Stimulated activated CD8-positive, alpha-beta memory T cell treated with anti-CD3 and anti-CD28 coated beads, Interleukin-2, amount 100 ng/mL, for 48 hours (primary cell): ENCODE measurements at places on chromosomes 3 and 15.

DNA sequence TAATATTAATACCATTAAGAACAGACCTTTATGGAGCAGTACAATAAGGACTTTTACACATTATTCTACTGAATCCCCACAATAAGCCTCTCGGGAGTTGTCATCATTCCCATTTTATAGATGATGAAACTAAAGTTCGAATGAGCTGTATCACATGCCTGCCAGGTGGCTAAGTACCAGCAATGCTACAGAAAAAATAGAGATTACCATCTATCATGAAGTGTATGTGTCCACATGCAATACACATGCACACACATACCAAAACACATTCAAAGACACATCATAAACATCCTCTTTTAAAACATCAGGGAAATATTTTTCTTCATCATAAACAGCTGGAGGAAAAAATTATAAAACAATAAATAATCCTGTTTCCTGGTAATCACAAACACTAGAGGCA is 136.6 kb downstream of the SUCLG2 start:
- DNase-seq, result no peak

DNA sequence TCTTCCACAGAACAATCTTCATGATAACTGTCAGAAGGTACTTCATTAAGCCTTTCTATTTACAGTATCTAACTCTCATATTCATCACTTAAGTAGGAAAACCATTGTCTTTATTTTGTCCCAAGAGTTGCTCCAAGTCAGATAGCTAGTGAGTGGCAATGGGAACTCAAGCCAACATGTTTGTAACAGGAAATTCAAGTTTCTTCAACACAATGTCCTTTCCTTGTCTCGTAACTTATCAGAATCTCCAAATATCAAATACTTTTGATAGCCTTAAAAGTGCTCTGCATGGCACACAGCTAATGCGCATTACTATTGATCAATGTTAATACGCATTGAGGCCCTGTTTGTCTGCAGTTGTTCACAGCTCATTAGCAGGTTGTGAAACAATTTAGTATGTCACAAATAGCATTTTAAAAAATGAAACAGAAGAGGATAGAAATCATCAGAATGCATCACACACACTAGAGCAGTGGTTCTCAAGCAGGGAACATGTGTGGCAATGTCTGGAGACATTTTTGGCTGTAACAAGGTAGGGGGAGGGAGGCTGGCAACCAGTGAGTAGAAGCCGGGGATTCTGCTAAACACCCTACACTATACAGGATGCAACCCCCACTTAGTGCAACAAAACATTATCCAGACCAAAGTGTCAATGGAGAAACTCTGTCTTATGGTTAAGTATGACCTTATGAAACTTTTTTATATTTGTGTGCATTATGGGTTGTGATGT is 27.5 kb downstream of the BTLA start:
- DNase-seq, result no peak

DNA sequence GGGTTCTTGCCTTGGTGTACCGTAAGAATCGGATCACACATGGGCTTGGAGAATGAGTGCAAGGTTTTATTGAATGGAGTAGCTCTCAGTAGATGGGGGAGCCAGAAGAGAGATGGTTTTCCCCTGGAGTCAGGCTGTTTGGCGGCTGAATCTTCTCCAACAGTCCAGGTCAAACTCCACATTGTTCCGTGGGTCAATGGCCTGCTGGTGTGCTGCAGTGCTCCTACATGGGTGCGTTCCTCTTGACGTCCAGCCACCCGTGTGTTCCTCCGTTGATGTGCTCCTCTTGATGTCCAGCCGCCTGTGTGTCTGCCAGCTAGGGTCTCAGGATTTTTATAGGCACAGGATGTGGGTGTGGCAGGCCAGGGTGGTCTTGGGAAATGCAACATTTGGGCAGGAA is 69.3 kb upstream of the AGBL1 start:
- DNase-seq, result no peak

DNA sequence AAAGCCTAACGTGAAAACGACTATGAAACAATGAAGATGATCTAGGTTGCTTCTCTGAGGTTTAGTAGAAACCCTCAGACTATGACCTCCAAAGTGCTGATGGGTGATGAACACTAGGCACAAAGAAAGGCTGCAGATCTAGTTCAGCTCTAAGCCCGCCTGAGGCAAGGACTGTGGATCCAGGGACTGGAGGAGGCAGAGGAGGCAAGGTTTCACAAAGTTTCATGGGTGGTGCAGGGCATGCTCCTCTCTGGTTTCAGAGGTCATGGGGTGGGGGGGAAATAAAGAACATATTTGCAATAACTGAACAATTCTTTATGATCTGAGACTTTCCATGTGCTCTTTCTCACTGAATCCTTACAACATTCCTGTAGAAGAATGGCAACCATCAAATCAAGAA is 679.2 kb downstream of the NTRK3 start:
- no peak for DNase-seq

DNA sequence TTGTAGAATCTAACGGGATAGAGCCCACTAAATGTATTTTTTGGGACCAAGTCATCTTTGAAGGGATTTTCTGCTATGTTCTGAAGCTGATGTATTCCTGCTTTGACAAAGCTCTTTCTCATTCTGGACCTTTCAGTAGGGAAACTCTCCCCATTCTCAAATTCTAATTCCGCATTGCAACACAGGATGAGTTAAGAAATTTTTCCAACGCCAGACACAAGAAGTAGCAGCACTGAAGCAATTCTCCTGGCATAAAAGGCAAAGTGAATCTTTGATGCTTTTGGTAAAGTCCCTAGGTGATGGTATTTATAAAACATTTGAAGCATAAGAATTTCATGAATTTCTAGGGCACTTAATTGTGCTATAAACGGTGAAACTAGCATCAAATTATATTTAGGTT is 76.8 kb downstream of the ZPLD1 start:
- no peak for DNase-seq
